Activated CD4-positive, CD25-positive, alpha-beta regulatory T cell treated with anti-CD3 and anti-CD28 coated beads, Interleukin-2, amount 50 U/mL, for 16 hours (primary cell): ENCODE measurements at places on chromosomes 3 and 15.
A peak's percentile ranks its signal among the peaks of the same experiment; 100 is the strongest.

DNA sequence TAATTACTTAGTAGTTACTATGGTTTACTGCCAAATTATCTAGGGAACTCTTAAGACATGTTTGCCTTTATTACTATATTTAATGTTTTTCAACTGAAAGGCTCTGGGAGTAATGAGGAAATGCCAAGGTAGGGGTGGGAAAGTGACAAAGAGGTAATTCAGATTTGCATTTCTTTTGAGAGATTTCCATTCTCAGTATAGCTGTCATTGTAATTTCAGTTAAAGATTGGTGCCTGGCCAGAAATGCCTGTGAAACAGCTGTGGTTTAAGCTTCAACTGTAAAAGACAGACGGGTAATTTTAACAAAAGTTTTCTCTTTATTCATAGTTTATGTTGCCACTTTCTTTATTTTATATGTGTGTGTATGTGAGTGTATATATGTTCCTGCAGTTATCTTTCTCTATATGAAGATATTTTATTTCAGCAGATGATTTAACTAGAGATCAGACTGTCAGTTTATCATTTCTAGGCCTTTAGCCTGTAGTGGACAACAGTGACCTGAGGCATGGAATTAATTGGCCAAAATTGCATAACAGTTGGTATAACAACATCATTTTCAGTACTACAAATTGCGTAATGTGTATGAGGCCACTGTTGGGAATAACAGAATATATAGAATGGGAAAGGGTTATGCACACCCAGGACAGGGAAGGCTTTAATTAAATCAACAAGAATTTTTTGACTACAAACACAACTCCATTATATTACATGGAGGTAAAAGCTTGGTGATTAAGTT is 119.0 kb downstream of the BBX start:
- DNase-seq, result no peak

- peak; percentile 37 for DNase-seq
These were observed 1.1 kb upstream of the SUCLG2 start for GRCh38 chr3:67655364-67656121.

GRCh38 chr3:49198611-49199230 is 27.3 kb downstream of the KLHDC8B start:
- DNase-seq, result no peak

DNA sequence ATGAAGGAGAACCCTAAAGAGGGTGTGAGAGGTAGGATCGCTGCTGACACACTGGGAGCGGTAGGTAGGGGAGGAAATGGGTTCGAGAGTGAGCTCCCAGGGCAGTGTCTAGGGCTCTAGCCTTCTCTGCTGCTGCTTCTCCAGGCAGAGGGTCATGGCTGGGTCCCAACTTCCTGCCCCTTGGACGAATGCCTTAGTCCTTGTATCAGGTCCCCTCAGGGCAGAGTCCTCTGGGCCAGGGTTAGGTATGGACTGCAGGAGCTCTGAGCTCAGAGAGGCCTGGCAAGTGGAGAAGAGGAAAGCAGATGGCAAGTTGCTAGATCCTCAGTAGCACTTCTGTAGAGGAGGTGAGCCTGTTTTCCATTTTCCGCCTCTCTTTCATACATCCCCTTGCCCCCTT is 2.9 kb downstream of the CORO2B start:
- no peak for DNase-seq

DNA sequence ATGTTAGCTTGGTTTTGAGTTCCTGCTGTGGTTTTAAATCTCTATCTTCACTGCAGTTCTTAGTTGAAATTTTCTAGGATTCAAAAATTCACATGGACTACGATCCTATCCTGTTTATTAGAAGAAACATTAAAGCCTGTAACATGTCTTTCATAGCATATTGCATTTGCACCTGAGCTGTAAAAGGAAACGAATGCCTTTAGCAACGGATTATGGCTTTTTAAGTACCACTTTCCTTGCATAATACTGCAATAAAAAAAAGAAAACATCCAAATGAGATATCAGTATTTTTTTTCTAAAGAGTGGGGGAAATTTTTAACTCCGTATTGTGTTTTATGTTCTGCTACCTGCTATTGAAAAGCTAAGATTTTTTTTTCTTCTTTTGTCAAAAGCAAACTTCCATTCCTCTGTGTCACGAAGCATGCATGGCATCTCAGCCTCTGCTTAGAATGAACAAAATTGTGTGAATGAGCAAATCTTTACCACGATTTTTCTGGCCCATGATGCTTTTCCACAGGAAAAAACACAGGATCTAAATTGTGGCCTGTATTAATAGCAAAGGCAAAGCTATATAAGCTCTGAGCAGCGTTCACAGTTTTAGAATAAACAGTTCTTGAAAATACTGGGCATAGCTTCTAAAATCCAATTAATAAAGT is 110.0 kb upstream of the CDIN1 start:
- DNase-seq, result no peak

DNA sequence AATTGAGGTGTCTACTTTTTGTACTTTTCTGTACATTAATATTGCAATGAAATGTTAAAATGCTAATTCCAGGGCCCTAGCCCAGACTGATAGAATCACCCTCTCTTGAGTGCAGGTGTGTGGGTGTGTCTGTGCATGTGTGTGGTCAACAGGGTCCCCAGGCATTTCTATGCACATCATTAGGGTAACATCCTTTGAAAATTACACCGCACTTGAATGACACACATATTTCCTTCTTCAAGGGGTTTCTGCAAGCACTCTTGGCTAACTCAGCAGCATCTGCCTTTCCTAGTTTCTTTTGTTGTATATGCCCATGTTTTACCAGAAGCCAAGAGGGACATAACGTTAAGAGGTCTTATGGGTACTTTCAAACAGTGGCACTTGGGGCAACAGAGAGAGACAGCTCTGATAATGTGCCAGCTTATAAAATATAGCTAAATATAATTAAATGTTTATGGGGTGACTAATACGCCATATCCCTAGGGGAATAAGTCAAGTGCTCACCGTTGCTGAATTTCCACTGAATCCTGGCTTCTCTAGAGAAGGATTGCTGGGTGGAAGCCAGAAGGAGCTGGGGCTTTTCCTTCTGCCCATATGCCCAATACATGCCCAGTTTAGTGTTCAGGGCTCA is 54.5 kb upstream of the LRIG1 start:
- DNase-seq, result no peak

DNA sequence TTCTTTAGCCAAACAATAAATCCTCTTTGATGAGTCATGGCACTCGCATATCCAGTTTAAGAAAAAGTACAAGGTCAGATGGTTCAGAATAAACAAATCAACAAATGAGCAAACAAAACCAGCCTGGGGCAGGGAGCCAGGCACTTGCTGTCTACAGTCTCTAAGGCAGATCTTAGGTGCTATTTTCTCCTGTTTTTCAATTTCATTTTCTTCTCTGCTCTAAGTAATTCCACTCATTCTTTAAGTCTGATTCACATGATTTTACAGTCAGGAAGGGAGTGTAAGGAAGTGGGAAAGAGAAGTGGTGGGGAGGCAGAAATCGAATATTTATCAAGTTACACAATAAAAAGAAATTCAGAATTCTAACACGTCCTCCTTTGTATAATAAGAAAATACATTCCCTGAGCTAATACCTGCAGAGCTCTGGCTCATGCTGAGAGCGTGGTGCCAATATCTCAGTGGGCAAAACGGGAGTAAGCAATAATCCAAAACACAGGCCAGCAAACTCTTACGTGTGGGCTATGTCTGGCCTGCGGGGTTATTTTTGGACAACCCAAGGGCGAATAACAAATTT is 298.6 kb downstream of the ADAMTS17 start:
- DNase-seq, result no peak

- no peak for DNase-seq
These were observed 498.1 kb upstream of the RGMA start for GRCh38 chr15:93587059-93587521.

DNA sequence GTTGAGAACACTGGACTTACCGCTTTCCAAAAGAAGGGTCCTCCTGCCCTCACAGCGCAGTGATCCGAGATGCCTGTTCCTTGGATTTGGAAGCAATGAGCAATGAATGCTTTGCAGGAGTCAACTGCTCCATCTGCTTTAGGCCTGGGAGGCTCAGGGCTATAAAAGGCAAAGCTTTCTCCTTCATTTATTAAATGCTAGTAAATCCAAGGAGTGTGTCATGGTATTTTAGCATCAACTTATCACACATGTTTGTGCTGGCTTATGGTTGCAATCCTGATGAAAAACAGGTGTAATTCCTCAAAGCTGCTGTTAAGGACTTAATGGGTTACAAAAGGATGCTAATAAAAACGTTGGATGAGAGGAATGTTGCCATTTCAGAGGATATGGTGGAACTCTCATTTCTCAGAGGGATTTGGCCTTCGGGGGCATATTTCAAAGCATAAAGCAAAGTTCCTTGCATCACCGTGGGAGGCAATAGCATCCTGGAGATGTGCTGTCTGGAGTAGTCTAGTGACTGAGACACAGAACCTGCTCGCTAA is 158.5 kb upstream of the TPM1 start:
- DNase-seq, result no peak

GRCh38 chr15:39270934-39271333 is 309.9 kb upstream of the THBS1 start:
- DNase-seq, result no peak

DNA sequence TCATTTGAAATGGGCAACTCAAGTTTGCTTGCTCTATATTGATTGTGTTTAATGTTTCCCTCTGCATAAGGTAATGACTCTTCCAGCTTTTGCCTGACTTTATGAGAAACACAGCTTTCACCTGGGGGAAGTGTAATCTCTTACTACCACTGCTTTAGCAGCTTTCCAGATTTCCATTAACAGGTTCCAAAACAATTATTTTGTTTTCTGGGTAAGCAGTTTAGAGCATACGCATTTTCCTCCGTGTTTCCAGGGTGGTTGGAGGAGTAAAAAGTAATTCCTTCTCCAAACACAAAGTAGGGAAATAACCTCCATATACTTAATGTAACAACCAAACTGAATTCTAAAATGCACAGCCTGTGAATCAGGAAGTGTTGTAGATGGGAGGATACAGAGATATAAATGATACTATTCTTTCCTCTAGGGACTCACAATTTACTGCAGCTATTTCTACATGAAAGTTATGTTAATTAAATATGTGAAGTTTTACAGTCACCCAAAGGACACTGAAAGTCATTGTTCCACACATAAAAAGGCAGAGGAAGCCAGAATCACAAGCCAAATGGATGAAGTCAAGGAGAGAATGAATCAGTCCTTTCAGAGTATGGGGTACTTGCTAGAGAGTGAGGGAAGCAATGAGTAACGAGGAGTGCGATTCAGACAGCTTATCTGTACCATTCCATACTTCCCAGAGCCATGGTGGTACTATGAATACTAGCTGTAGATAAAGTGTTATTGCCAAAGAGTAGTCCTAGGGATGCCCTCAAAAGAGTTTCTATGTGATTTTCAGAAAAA is 16.6 kb downstream of the ST3GAL6 start:
- no peak for DNase-seq

GRCh38 chr3:30098243-30098642 is 508.2 kb upstream of the TGFBR2 start:
- DNase-seq, result no peak

GRCh38 chr15:83127547-83128150 is 20.2 kb downstream of the TM6SF1 start:
- DNase-seq, result no peak

- DNase-seq, result no peak
These were observed 197.0 kb upstream of the CFAP20DC start for GRCh38 chr3:59246719-59247401.

DNA sequence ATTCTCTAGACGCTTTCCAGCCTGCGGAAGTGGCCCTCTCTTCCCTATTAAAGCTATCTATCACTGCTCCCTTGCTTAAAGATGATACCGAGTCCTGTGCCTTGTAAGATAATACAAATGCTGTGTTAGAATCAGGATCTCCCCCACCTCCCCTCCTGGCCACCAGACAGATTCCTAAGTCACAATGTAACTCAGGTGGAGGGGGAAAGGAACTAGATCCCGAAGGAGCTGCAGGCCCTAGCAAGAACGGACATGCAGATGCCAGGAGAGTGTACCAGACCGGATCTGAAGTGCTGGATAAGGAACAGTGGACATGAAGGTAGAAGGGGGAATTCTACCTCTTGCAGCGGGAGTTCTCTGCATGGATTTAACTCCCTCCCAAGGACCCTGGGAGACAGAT is 230.7 kb upstream of the LYSMD4 start:
- no peak for DNase-seq

DNA sequence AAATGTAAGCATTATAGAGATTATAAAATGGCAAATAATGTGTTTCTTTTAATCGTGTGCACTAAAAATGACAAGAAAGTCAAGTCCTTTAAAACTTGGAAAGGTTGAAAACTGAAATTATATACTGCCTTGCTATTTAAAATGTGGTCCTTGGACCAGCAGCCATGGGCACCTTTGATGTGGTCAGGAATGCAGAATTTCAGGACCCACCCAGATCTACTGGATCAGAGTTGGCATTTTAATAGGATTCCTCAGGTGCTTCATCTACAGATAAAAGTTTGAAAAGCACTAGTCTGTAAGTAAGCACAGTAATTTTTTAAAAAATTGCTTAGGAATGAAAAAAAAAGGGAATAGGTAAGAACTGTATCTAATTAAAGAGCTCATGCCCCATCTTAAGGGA is 55.8 kb downstream of the ADAMTS9 start:
- DNase-seq, result no peak

GRCh38 chr3:55755516-55756205 is 268.6 kb upstream of the WNT5A start:
- DNase-seq, result no peak

- DNase-seq, result no peak
These were observed 200.9 kb upstream of the EIF1B start for GRCh38 chr3:40108643-40109042.

- DNase-seq, result no peak
These were observed at the start of gene UBA7 for GRCh38 chr3:49813497-49814174. UBA7 (minus strand) TSS chr3:49813953; CDS start chr3:49813787, 166 bp downstream.

GRCh38 chr15:60933900-60934885 is 294.9 kb downstream of the RORA start:
- no peak for DNase-seq

DNA sequence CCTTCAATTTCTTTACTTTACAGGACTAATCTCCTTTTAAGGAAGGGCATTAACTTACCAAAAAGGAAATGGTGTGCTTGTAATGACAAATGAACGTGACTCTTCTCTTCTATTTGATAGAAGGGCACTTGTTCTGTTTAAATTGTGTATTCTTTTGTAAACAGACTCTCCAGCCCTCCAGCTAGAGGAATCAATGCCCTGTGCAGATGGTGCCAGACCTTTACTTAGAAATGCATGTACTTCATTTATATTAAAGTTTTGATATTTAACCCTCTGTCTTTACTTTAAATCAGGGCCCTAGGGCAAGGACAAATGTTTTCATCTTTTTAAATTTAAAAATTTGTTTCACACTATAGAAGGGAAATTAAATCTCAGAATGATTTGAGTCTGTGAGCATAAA is 355.1 kb downstream of the GBE1 start:
- no peak for DNase-seq

DNA sequence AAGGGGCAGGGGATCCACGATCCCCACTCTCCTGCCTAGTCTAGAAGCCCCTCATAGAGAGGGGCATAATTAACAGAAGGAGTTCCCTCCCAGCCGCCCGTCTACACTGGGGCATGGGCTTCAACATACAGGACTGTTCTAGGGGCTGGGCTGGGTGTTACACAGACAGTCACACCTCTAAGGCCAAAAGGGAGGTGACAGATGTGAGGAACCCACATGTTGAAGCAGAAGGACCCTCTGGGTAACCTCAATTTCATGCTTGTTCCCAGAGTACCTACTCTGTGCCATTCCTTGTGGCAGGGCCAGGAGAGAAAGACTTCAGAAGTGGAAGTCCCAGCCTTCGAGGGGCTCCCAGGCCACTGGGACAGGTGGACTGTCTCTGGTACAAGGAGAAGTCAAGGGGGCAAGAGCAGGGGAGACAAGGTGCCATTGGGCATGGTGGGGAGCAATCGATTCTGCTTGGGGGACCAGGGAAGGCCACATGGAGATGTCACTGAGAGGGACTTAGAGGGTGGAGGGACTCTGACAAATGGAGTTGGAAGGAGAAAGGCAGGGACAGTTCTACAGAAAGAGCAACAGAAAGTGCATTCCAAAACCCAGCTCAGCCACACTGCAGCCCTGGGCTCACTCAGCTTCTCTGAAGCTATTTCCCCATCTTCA is 71.3 kb downstream of the CPN2 start:
- no peak for DNase-seq
